ENCODE measurements at places on chromosomes 6 and 20. TPM values are rescaled to one million over a fixed set of nuclear protein-coding genes. Genes with fewer than 3 reads are reported as not detected.

Gene ATP5F1E
- total RNA-seq, result 26.1 TPM

Gene ANKRD66
- total RNA-seq, result not detected

Gene CGA
- not detected for total RNA-seq

Gene SIGLEC1
- total RNA-seq, result not detected

Gene STMND1
- 0.29 TPM for total RNA-seq

Gene PHACTR3
- total RNA-seq, result 0.06 TPM

Gene RAET1E
- 1.4 TPM for total RNA-seq

Gene FNDC1
- total RNA-seq, result under 0.01 TPM

Data from Daoy (cell line).